AG04449 (cell line): ENCODE measurements at places on chromosomes 16 and 17.

DNA sequence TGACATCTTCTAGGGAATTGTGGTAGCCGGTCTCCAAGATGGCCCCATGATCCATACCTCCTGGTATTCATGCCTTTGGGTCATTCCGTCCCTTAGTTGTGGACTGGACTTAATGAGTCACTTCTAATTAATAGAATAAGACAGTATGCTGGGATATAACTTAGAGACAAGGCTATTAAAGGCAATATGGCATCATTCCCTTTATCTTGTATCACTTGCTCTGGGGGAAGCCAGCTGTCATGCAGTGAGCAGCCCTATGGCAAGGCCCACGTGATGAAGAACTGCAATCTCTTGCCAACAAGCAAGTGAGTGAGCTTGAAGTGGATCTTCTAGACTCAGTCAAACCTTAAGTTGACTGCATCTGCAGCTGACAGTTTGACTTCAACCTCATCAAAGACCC is 97.8 kb upstream of the MED13 start:
- DNase-seq: no peak

DNA sequence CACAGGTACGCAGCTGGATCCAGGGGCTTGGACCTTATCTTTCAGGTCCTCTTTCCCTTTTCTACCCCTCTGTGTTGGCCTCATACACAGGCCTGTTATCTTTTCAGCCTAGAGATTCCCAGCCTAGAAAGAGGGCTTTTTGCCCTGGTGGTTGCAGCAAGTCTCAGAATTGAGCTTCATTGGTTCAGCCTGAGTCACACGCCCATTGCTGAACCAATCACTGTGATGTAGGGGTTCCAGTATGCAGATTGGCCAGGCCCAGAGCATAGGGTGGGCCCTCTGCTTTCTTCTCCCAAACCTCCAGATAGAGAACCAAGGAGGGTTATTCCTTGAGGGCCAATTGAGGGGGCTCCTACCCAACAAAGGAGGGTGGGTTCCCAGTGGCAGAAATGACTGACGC is 32.8 kb downstream of the GPT2 start:
- no peak for DNase-seq

- peak; percentile 88 for DNase-seq
Observed at GRCh38 chr17:35373534-35373983, at the start of gene SLFN11. SLFN11 (minus strand) TSS chr17:35373621; CDS start chr17:35363807, 9,814 bp downstream.

- no peak for DNase-seq
Observed at GRCh38 chr17:7897090-7897489, 8.5 kb downstream of the CHD3 start.

GRCh38 chr17:14552306-14552705 is 251.4 kb downstream of the HS3ST3B1 start:
- DNase-seq: no peak

DNA sequence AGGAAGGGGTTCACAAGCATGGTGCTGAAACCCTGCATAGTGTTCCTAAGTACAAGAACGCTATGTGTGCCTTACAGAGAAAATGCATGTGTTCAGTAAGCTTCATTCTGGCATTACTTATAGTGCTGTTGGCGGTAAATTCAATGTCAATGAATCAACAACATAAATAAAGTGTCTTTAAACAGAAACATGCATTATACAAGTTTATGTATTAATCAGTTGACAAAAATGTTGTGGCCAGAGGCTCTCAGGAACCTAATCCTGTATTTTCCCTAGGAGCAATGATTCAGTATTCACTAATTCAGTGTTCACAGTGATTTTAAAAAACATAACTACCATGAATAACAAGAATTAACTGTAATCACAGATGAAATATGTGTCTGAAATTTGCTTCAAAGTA is 47.1 kb upstream of the MYOCD start:
- no peak for DNase-seq

DNA sequence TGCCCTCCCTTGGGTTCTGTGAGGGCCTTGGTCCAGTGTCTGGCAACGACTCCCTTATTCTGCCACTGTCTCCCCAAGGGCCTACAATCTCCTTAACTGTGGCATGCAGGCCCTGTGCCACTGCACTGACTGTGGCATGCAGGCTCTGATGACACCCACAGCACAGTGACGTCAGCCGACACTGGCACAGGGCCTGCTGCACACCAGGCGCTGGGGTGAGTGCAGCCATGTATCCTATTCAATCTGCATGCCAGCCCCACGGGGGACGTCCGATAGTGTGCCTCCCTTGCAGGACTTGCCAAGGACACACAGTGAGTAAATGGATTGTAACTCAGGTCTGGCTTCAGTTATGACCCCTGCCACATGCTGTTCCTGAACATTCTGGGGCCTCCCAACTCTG is 39.8 kb upstream of the RASD1 start:
- DNase-seq: peak; percentile 41

DNA sequence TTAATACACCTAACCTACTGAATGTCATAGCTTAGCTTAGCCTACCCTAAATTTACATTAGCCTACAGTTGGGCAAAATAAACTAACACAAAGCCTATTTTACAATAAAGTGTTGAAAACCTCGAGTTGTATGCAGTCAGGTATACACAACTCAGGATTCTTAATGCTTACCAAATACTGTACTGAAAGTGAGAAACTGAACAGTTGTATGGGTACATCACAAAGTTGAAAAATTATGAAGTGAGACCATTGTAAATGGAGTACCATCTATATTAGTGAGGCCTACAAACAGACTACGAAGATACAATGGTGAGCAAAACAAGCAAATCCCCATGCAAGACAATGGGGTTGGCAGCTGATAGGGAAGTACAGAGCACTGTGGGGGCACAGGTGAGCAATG is 79.7 kb downstream of the VAT1L start:
- DNase-seq: no peak
